ENCODE measurements at places on chromosomes 16 and 17. TPM values are rescaled to one million over a fixed set of nuclear protein-coding genes. Genes with fewer than 3 reads are reported as not detected.

The GPR179 gene
- 0.29 TPM for polyA plus RNA-seq

The OR1A1 gene
- polyA plus RNA-seq, result 0.07 TPM

The SLC35G6 gene
- 0.12 TPM for polyA plus RNA-seq

The NSRP1 gene
- 32.3 TPM for polyA plus RNA-seq

The ASPHD1 gene
- polyA plus RNA-seq, result 0.53 TPM

The HAPSTR1 gene
- polyA plus RNA-seq, result 49.7 TPM

GRCh38 chr17:9958586-9959281 is 53.7 kb upstream of the RCVRN start:
- DNase-seq, result no peak

DNA sequence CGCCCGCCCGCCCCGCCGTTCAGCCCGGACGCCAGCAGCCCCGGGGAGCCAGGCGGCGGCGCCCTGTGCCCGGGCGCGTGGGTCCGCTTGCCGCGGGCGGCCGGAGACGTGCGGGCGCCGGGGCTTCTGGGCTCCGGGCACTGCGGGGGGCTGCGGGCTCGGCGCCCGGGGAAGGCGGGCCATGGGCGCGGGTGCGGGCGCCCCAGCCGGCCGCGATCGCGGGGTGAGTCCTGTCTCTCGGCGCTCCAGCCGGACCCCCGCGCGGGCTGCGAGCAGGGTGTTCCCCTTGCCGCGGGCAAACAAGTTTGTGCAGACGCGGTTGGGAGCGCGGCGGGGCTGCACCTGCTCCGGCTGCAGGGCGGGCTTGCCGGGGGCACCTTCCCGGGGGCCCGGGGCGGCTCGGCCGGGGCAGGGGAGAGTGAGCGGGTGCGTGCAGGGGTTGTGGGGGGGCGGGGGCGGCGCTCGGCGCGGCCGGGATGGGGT is 292 bp downstream of the WSCD1 start:
- DNase-seq, result no peak

- DNase-seq, result no peak
These were observed 12.3 kb downstream of the HMOX2 start for GRCh38 chr16:4488499-4488967.

DNA sequence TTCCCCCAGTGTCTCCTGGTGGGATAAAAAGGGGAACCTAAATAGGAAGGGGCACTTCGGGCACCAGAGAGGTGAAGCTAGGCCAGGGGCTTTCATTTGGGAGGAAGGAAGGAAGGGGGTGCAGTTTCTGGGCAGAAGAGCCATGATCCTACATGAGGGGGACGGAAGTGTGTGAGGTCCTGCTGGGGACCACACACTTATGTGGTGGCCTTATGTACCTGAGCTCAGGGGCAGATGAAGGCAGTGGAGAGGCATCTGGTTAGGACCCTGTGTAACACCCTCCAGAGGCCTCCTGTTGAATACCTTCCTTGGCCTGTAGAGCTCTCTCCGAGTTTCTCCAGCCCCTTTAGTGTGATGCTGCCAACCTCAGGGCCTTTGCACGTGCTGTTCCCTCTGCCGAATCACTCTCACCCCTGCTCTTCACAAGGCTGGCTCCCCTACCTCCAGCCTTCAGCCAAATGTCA is 21.2 kb downstream of the IGFBP4 start:
- no peak for DNase-seq

- no peak for DNase-seq
These were observed 88.8 kb upstream of the TNRC6C start for GRCh38 chr17:77869665-77870132.

DNA sequence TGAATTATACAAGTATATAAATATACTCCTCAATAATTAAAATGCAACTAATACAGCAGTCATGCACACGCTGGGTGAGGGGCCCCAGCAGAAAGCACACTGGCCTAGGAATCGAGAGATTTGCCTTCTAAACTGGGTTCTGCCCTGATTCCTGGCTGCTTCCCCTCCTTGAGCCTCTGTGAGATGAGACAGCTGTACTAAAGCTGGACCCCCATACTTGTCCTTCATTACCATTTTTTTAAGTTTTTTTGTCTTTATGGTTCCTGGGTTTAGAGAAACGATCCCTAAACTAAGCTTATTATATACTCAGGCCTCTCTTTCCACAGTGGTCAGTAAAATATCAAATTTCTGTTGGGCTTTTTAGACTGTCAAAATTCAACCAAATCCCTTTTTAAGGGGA is 195.1 kb upstream of the DYNLRB2 start:
- DNase-seq, result no peak

GRCh38 chr16:77899416-77899815 is 111.1 kb downstream of the VAT1L start:
- DNase-seq, result no peak

- no peak for DNase-seq
These were observed 20.3 kb downstream of the XPO6 start for GRCh38 chr16:28191364-28191960.

DNA sequence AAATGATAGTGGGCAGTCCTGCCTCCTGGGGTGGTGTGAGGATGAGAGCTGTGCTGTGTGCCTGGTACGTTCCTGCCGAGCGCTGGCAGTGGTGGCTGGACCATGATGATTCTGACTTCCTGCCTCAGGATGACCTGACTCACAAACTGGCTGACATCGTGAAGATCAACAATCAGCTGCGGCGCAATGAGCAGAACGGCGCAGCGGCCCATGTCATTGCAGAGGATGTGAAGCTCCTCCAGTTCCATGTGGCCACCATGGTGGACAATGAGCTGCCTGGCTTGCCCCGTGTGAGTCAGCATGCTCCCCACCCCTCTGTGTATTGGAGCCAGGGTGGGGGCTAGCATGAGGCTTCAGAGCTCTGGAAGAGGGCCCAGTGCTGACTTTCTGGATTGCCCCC is 13.1 kb downstream of the POLR2A start:
- no peak for DNase-seq

DNA sequence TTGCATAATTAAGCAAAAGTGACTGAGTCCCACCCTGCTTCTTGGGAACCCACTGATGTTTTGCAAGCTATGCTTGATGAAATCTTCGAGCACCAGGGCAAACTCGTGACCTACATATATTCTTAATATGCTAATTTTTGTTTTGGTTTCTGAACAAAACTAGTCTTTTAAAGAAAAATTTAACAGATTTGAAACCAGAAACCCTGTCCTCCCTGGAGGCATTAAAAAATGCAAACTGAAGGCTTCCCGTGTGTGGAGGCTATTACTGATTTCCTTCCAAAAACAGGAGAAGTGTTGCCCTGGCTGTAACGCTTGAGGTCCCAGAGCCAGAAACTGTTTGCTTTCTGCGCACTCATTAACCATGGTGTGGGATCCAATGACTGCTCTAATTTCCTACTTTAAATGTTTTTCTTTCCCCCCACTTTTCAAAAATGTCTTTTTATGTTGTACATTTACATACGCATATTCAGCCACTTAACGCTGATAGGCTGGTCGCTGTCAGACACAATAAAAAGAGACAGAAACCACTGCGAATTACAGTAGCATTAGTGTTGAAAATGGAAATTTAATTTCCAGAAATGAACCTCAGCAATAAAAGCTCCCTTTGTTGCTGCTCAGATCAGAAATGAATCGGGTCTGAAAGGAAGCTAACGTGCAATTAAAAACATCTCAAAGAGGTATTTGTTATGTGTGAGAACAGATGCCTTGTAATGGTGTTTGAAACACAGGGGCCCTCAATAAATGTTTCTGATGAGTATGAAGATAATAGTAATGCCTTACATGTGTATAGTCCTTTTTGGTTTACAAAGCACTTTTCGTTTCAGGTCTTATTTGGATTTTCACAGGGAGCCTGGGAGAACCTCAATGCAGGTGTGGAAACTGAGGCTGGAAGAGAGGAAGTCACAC is 39.9 kb upstream of the IRX6 start:
- DNase-seq, result no peak

- no peak for DNase-seq
These were observed 9.8 kb upstream of the MED11 start for GRCh38 chr17:4721203-4722135.

- DNase-seq, result no peak
These were observed 5.9 kb downstream of the BAHCC1 start for GRCh38 chr17:81400996-81401722.

DNA sequence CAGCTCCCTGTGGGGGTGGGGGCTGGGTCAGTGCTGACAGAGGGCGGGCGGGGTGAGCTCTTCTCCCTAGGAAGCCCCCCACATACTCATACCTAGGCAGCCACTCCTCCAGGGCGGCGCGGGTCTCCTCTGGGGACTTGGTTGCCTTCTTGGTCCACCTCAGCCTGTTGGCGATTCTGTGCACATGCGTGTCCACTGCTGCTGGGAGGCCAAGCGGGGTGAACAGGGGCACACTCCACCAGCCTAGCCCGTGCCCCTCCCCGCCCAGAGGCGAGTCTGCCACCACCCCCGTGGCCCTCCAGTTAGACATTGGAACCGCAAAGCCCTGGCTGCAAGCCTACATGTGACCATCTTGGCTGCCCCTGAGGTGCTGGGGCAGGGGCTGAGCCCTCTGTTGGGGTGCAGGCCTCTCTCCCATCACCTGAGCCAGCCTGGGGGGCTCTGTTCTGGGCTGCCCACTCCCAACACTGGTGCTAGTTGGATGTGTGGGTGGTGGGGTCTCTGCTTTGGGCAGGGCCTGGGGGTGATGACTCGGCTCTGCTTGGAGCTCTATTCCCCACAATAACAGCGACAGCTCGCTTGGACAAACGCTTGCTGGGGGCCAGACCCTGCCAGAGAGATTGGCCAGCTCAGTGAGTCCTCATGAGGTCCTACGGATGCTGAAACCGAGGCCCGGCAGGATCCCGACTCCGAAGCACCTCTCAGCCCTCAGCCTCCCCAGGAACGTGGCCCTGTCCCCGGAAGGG is 7.4 kb downstream of the NTHL1 start:
- no peak for DNase-seq

DNA sequence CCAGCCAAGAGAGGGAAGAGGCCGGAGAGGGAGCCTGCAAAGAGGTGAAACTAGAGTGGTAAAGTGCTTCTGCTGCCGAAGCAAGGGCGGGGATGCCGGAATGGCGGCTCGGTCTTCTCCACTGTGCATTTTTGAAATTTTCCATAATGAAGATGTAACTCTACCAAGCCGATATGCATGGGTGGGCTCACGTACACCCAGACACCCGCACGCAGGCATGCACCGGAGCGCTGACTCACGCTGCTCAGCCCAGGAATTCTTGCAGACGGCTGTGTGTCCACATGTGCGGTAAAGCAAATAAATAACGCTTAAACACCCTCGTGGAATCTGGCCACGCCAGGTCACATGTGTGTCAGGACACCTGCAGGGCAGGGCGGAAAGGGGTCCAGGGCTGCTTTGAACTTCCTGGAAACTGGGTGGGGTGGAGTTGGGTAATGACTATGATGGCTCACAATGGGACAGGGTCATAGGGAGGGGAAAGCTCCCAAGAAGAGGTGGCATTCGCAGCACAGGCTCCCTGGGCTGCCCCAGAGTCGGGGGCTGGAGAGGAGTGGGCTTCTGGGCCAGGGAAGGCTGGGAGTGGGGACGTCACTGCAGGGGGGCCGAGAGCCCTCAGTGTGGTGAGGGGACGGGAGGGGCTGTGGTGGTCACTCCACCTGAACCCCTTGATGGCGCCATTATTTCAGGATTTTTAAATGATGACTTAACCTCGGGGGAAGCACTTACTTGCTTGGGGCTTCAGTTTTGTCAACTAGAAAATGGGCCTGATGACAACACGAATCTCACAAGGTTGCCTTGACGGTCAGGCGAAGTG is 265.5 kb downstream of the PARN start:
- DNase-seq, result peak; percentile 29

- DNase-seq, result no peak
These were observed 14.3 kb upstream of the RNPS1 start for GRCh38 chr16:2282262-2282661.

DNA sequence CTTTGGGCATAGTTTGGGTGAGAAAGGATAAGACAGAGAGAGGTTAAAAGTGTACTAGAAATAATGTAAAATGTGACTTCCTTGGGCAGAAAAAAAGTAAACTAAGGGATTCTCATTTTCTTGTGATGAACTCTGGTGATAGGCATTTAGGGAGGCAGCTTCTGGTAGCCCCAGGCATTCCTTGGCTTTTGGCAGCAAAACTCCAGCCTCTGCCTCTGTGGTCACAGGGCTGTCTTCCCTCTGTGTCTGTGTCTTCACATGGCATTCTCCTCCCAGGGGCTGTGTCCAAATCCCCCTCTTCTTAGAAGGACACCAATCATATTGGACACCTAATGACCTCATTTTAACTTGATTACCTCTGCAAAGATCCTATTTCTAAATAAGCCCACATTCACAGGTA is 54.7 kb downstream of the HS3ST3B1 start:
- no peak for DNase-seq

DNA sequence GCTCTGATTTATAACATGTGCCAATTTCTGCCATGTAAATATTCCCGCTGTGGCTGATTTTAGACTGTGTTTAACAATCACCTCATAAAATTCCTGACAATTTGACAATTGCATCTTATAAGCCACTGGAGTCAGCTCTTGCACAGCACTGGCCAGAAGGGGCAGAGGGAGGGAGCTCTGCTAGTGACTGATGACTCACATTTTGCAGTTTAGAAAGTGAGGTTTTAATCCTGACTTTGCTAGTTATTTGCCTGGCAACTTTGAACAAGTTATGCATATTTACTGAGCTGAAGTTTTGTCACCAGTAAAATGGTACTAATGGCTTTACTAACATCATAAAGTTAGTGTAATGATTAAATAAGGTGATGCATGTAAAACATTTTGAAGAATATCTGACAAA is 452.3 kb downstream of the CNTNAP4 start:
- no peak for DNase-seq

GRCh38 chr17:75402026-75402425 is 3.5 kb downstream of the GRB2 start:
- DNase-seq, result no peak

DNA sequence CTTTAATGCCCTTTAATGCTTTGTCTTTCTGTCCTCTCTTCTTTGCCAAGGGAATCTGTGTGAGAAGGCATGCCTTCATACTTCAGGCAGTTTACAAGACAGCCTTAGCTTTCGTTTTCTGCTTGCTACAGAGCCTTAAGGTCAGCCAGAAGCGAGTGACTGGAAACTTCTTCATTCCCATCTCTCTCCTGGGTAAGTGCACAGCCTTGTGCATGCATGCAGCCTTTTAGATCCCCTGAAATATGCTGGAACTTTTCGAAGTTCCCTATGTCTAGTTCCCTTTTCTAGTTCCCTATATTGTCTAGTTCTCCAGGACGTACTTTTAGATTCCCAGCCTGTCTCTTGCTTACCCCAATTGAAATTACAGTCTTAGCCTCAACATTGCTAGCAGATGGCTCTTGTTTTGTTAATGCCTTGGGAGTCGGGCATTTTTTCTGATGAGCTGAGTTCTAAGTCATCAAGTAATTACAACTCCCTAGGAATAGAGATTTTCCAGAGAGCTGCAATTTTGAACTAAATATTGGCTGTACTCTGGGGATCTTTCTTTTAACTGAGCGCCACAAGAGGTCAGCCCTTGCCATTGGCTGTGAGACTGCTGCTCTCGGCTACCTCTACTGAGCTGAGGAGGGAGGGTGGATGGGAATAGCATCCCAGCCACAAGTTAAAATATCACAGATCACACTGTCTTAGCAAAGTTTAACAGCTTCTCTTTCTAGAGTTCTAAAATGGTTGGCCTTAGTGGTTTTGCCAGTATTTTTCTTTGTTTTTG is 22.7 kb upstream of the PPM1D start:
- DNase-seq, result no peak

- DNase-seq, result no peak
These were observed 40.1 kb downstream of the BCL7C start for GRCh38 chr16:30853758-30854157.
